ENCODE measurements at places on chromosomes 4 and X. TPM values are rescaled to one million over a fixed set of nuclear protein-coding genes. Genes with fewer than 3 reads are reported as not detected.

Gene MID1
- total RNA-seq: 31.8 TPM

Gene MYOZ2
- total RNA-seq: 0.47 TPM

Gene ERAS
- not detected for total RNA-seq

Gene TEX13D
- total RNA-seq: not detected

Gene RNF4
- 76.9 TPM for total RNA-seq

Gene NR0B1
- not detected for total RNA-seq

Gene VCX3B
- not detected for total RNA-seq

Gene NALF2
- total RNA-seq: 2.0 TPM

Gene TRO
- 11.3 TPM for total RNA-seq

Gene RAB41
- not detected for total RNA-seq

Gene XPNPEP2
- 6.0 TPM for total RNA-seq

Gene ADGRL3
- total RNA-seq: 17.9 TPM

DNA sequence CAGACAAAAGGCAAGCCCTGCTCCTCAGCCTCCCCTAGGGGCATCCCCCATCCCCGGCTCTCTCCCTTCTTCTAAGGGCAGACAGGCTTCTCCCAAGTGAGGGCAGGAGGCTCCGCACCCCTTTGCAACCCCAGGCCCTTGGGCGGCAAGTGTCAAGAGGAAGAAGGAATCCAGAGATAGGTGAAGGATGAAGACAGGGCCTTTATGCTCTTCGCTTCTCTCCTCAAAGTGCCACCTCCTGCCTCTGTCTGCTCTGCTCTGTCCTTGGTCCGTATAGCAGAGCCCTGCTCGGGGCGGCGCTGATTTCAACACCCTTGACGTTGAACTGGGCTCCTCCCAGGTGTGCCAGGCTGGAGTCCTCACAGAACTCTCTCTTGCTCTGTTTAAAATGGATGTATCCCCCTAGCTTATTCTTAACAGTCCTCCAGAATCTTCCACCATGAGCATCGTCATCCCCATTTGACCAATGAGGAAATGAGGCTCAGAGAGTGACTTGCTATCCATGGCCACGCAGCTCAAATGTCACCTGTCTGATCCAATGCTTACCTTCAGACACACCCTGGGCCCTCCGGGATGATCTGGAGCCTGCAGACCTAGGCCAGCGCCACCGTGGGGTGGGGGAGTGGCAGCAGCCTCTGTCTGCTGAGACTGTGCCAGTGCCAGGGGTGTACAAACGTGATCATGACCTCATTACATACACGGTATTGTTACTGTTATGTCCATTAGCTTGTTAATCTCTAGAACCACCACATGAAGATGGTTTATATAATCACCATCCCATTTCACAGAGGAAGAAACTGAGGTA lies 99.8 kb downstream of the PHKA2 start:
- no peak for DNase-seq

GRCh38 chr4:174616661-174617060 lies 94.4 kb upstream of the HPGD start:
- DNase-seq: no peak

DNA sequence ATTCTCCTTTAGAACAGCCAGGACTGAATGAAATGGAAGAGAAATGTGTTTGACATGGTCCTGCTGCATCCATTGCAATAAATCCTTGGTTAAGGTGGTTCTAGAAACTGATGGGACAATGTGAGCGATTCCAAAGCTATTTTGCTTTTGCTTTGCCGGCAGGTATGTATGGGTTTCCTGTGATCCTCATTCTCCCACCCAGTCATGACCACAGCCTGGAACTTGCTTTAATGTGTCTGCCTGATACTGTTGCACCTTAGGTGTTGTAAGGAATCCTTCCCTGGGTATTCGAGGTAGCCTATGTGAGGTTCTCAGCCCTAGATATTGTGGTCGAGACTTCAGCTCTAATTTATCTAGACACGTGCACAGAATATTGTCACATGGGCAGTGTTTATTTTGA lies 86.1 kb downstream of the ZNF518B start:
- DNase-seq: no peak

DNA sequence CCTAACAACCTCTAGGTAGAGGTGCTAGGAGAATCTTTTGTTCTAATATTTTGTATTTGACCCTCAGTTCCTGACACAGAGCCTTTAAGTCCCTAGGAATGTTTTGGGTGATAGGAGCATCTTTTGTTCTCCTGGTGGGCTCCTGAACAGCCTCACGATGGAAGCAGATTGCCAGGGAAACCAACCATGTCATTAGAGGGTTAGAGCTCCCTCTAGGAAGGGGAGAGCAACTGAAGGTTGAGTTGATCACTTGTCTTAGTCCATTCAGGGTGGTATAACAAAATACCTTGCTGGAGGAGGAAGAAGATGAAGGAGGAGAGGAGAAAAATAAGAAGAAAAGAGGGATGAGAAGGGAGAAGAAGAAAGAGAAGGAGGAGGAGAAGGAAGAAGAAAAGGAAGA lies 9.2 kb downstream of the VCX start:
- DNase-seq: no peak

GRCh38 chr4:20354120-20354519 lies 102.4 kb downstream of the SLIT2 start:
- DNase-seq: no peak

DNA sequence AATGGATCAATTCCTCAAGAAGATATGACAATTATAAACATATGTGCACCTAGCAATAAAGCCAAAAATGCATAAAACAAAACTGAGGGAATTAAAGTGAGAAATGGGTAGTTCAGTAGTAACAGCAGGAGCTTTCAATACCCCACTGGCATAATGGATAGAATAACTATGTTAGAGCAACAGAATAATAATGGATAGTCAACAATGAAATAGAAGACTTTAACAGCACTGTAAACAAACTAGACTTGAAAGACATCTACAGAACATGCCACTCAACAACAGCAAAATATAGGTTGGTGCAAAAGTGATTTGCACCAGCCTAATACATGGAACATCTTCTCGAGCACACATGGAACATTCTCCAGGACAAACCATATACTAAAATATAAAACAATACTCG lies 20.0 kb upstream of the MBNL3 start:
- no peak for DNase-seq

- DNase-seq: no peak
Measured at GRCh38 chrX:155216940-155217440, 730 bp downstream of the VBP1 start.

GRCh38 chrX:29858714-29859113 lies 356.6 kb upstream of the MAGEB2 start:
- DNase-seq: no peak

DNA sequence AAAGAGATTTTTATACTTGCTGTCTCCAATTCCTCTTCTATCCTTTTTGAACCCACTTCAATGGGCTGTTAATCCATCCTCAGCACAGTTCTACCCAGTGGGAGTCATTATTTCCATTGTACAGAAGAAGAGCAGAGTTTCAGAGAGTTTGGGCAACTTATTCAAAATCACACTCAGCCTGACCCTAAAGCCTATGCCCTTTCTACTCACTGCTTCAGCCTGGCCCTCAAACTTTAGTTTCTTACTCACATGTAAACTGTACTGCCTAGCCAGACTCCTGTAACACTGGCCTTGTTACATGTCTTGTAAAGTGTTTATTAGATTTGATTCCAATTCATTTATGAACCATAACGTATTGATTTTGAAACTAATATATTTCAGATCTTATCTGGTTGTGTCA lies 25.1 kb upstream of the USO1 start:
- DNase-seq: no peak

- DNase-seq: no peak
Measured at GRCh38 chr4:53693909-53694308, 102.6 kb upstream of the LNX1 start.

DNA sequence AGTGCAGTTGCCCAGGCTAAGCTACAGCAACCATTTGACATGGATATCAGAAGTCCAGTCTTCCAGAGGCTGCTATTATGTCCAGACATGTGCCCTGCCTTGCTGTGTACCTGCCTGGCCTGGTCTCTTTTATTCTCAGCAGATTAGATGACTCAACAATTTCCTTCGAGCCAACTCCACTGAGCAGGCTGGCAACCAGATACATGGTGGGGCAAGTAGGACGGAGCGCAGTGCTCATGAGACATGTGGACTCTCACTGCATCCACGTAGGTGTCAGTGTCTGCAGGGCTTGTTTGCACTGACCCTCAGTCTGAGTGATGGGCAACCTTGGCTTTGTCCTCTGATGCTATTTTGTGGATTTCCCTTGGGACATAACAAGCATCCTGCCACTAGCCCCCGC lies 7.2 kb upstream of the MAGEA11 start:
- no peak for DNase-seq

GRCh38 chr4:169269916-169270809 lies 593 bp downstream of the SH3RF1 start:
- DNase-seq: peak; percentile 58

GRCh38 chr4:75935628-75936027 lies 5.2 kb downstream of the NAAA start:
- DNase-seq: no peak

DNA sequence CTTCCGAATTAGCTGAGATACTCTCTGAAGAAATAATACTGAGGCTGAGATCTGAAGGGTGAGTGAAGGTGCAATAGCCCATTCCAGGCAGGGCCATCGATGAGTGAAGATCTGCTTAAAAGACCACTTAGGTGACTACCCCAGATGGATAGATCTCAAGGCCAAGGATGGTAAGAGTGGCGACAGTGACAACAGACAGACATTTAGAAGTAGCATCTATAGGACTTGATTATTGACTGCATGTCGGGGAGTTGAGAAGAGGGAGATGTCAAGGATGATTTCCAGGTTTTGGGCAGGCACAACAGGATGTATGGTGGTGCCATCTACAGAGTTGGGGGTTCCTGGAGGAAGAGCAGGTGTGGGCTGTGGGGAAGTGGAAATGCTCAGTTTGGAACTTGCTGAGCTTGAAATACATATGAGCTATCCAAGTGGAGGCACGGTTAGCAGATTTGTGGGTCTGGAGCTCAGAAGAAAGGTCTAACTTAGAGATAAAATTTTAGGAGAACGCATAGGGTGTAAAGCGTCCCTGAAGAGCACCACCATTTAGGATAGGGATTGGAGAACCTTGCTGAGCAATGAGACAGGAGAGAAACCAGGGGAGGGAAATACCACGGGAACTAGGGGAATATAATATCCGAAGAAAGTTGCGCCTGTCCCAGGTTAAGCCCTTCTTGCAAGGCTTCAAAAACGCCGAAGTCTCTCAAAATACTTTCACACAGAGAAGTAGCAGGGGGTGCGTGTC lies 688 bp downstream of the UFSP2 start:
- DNase-seq: no peak

GRCh38 chr4:16079046-16079445 lies 4.8 kb downstream of the PROM1 start:
- DNase-seq: no peak

GRCh38 chr4:89373394-89373793 lies 65.8 kb upstream of the GPRIN3 start:
- no peak for DNase-seq

DNA sequence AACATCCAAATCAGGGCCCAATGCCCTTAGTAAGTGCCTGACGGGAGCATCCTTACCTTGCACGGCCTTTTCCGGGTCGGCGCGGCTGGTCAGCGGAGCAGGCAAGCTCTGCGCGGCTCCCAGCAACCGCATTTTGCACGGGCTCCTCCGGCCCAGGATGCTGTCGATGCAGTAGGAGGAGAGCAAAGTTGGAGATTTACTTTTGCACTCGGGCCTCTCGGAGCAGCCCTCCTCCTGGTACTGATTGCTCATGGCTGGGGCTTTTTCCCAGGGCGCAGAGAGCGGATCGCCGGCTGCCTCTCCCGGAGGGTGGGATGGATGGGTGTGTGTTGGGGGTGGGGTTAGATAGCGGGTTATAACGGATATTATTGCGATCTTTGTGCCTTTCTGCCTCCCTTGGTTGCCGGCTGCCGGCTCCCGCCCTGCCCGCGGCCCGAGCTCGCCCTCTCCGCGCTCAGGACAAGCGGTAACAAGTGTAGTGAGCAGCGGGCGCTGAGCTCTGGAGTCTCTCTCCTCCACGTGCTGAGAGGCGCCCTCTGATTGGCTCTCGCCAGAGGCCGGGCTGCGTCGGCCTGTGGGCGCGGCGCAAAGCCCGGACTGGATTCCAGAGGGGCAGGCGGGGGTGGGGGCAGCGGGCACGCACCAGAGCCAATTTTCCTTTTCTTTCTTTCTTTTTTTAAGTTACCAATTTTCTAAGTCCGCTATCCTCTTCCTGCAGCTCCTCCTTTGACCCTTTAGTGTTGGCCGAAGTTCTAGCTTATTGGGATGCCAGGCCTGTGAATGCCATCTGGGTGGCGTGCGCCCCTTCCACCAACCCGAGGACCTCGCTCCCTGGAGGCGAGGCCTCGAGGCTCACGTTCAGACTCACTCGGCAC lies at the start of gene ARX:
ARX (minus strand) TSS at position 480 of the 875 bp plus-strand sequence; CDS start at position 252, 228 bp downstream.
- no peak for DNase-seq

DNA sequence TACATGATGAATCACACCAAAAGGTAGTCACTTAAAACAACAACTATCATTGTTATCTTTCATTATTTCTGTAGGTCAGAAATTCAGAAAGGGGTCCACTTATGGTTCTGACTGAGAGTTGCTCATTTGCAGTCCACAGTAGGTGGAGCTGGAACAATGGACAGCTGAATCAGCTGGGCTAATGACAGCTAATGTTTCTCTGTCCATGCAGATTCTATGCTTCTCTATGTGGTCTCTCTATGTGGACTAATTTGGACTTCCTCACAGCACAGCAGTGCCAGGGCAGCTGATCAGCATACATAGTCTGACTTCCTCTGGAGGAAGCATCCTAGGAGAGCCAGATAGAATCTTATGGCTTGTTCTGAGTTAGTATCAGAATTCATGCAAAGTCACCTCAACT lies 131.7 kb upstream of the INTU start:
- no peak for DNase-seq

DNA sequence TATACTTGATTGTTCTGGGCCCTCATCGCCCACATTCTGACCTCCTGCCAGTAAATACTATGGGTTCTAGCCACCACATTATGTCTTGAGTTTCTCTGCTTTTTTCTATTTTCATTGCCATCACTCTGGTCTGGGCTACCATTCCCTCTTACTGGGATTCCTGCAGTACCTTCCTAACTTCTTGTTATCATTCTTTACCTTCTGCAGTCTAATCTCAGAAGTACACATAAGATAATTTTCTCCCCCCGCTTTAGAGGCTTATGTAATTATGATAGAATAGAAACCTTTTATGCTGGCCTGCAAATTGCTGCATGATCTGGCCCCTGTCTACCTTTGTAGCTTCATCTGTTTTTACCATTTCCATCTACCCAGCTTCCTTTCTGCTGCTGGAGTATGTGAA lies 19.2 kb downstream of the STIM2 start:
- DNase-seq: no peak

DNA sequence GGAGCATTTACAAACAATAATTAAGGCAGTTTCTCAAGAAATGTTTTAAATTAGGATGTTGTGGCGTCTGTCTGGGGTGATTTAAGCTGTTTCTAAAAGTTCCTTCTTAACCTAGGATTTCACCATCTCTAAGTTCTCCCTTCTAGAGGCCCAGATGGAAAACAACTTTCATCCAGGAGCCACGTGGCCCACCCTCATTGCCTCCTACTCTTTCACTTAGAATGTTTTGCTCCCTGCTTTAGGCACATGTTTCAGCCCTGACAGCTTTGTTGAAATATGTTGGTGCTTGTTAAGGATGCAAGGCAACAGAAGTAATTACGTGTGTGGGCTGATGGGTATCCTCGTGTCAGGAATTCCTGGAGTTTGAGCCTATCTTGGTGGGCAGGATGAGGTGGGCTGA lies 131.3 kb downstream of the GUCY2F start:
- no peak for DNase-seq

GRCh38 chrX:123975180-123975579 lies 13.7 kb downstream of the STAG2 start:
- DNase-seq: no peak

GRCh38 chr4:100977746-100978397 lies 369.5 kb downstream of the PPP3CA start:
- no peak for DNase-seq

GRCh38 chrX:1778817-1779216 lies 164.0 kb downstream of the ASMT start:
- DNase-seq: no peak

- DNase-seq: no peak
Measured at GRCh38 chr4:121980643-121981042, 28.8 kb upstream of the TRPC3 start.
